Left cardiac atrium (tissue), 4 donors: ENCODE measurements at places on chromosomes 3 and 15. TPM values are rescaled to one million over a fixed set of nuclear protein-coding genes. Genes with fewer than 3 reads are reported as not detected.
A peak's percentile ranks its signal among the peaks of the same experiment; 100 is the strongest.

GLT8D1 gene
- 31.3 TPM for total RNA-seq

CCDC9B gene
- 83.8 TPM for total RNA-seq

PCSK6 gene
- 14.5 TPM for total RNA-seq

TGM5 gene
- not detected for total RNA-seq

ARPP21 gene
- total RNA-seq: not detected

RAD51 gene
- total RNA-seq: 2.6 TPM

DNA sequence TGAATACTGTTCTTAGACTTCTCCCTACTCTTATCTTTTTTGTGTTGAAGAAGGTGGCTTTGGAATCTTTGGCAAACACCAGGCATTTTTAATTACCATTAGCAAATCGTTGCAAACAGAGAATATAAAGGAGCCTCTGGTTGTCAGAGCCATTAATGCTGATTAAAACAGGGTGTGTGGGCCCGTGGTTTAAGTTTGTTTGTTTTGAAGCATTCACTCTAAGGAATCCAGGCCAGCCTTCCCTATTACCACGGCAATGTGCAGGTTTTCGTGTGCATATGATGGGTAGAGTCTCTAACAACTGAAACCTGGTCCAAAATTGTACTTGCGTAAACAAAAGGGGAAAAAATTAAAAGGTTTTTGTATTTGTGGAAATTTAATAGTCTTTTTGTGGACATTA, 141.2 kb upstream of the GMNC start:
- no peak for DNase-seq

GRCh38 chr3:46970391-46971091, 6.0 kb downstream of the CCDC12 start:
- DNase-seq: peak; percentile 52

DNA sequence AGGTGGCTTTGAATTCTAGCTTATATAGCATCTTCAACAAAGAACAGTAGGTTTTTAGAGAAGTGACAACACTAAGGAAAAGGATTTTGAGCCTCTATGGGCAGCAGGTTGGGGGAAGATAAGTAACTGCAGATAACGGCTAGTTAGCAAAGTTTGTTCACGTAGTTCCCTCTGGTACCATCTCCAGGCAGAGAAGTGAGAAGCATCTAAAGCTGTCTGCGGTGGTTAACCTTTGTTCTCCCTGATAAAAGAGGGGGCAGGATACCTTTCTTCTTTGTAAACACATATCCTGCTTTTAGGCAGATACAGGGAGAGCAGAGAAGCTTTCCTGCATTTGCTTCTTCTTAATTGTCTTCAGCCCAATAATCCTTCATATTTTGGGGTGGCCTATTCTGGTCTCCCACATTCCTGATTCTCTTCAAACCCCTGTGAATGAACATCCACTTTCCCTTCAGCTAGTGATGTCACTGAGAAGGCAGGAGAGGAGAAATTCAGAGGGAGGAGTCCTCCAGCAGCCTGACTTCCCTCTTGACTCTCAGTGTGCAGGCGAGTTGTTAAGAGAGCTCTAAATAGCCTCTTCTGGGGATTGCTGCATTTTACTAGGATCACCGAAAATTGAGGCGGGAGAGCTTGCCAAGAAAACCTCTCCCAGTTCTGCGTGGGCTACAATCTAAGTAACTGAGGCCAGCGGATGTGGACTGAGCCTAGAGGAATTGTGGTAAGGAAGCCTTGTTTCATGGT, 393.7 kb upstream of the C2CD4B start:
- DNase-seq: peak; percentile 72

- DNase-seq: no peak
Observed at GRCh38 chr15:80118956-80119355, 33.8 kb upstream of the FAH start.

DNA sequence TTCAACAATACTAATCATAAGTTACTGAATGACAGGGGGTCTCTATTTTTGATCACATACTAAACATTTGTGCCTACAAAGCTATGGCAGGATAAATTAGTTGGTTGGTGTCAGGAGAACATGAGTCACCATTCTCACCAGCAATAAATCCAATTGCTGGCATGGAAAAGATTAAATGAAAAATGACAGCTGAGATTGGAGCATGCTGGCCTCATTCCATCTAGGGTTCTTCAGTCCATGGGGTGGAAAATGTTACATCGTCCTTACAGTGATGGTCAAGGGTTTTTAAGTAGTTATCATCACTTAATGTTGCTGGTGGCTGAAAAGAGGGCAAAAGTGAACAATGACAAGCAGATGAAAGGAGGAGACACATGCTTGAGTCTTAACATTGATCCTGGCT, 180.1 kb upstream of the BCL6 start:
- no peak for DNase-seq

GRCh38 chr3:12224181-12225147, 64.4 kb upstream of the PPARG start:
- peak; percentile 25 for DNase-seq

DNA sequence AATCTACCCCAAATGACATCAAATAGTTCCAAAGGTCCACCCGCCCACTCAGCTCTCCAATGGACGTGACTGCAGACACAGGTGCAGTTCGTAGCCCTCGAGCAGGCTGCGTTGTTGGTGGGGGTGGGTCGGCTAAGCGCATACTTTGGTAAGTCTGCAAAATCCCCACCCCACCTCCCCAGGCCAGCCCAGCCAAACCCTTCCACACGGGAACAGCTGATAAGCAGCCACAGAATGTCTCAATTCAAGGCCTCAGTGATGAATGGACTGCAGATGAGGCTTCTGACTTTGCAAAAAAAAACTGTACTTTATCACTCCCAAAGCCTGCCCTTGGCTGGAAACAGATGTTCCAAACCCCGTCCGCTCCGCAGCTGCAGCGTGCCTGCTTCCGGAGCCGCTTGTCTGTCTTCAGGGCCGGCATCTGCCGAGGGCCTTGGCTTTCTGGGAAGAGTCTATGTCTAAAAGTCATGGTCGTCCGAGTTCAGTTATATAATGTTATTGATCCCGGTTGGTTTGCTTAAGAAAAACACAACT, 38.2 kb downstream of the PCSK6 start:
- peak; percentile 76 for DNase-seq

- no peak for DNase-seq
Observed at GRCh38 chr3:184353546-184353941, 7.9 kb downstream of the CLCN2 start.

GRCh38 chr3:33218446-33219174, at the start of gene SUSD5:
Gene SUSD5, minus strand, starts transcription at chr3:33218810. Its CDS starts 13 bp downstream, at chr3:33218797.
- no peak for DNase-seq

- DNase-seq: peak; percentile 68
Observed at GRCh38 chr3:143443851-143444331, 324.3 kb downstream of the CHST2 start.

DNA sequence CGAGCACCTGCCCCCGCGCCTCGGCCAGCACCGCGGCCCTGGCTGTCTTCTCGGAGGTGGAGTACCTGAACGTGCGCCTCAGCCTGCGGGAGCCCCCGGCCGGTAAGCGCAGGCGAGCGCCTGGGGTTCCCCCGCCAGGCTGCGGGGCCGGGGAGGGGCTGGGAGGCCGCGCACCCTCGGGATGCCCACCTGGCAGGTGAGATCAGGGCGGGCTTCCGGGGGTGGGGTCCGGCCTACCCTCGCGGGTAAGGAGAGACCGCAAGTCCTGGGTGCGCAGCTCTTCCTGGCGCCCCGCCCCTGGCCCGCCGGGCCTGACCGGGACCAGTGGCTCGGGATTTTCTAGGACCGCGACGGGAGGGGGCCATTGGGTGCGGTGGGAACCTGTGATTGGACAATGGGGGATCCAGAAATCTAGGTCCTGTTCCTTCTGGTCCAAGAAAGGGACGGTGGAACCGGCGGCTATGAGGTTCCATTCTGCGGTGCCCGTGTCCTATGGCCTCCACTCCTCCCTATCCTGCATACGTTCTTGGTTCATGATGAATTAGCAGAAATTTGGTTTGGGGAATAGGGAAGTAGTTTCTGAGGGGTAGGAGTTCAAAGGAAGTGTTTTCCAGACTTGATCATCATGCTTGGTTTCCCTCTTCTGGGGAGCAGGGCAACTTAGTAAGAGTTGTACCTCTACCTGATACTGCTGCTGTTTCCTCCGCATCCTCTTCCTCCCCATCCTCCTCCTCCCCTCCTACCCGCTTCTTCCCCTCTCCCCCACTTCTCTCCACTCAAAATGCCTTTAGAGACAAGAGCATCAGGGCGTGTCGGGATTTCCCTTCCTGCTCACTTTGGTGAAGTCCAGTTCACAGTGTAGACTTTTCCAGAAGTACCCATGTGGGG, 808 bp downstream of the ARRDC4 start:
- peak; percentile 65 for DNase-seq

GRCh38 chr3:61894988-61895935, 333.9 kb downstream of the PTPRG start:
- DNase-seq: peak; percentile 80

GRCh38 chr3:197782230-197782629, 8.8 kb upstream of the LRCH3 start:
- DNase-seq: no peak

- DNase-seq: no peak
Observed at GRCh38 chr3:79817224-79817623, 49.4 kb upstream of the ROBO1 start.

DNA sequence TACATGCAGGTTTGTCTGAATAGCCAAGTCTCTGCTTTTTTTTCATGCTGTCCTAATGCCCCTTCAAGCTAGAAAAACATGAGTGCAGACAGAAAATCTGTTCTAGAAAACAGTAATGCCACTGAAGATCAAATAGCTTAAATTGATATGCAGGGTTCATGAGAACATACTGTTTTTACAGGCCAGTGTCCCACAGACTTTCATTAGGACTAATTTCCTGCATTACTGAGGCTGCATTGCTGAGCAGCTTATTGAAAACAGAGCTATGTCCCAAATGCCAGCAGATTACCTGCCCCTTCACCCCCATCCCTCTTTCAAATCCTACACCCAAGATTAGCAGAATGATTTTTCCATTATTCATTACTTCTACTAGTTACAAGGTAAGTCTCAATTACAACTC, 665 bp downstream of the TM4SF18 start:
- DNase-seq: no peak

GRCh38 chr3:157695103-157695502, 191.9 kb upstream of the VEPH1 start:
- no peak for DNase-seq

DNA sequence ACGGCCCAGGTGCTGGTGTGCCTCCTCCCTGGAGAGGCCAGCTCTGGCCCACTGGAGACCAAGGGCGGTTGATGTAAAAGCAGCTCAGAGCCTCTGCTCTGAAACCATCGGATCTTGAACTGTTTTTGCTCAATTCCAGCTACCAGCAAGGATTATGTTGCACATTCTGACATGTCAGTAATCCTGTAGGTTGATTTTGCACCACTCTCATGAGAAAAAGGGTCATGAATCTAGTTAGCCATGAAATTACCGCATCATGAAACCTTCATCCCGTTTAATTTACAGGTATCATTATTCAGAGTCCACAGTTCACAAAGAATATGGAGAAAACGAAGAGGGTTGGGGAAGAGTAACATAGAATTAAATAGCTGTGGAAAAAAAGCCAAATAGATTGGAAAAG, 120.4 kb upstream of the NSMCE3 start:
- DNase-seq: no peak

- DNase-seq: no peak
Observed at GRCh38 chr3:37395286-37395685, 220.9 kb upstream of the LRRFIP2 start.

DNA sequence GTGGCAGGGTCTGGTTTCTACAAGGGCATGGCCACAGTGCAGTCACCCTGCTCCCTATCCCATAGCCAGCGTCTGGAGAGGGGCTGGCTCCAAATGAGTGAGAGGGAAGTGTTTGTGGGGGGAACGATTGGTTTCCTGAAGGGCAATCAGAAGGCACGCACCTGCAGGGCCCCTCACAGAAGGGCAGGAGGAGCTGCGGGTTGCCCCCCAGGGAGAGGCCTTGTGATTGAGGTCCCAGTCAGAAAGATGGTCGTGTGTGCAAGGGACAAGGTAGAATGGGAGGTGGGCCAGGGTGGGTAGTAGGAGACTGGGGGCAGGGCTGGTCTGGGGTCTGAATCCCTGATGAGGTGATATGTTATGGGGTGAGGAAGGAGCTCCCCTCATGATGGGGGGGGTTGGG, 35.8 kb downstream of the LIMD1 start:
- no peak for DNase-seq

- no peak for DNase-seq
Observed at GRCh38 chr3:120198305-120198878, 86.6 kb downstream of the GPR156 start.

- DNase-seq: peak; percentile 55
Observed at GRCh38 chr15:92069308-92070250, 216.1 kb downstream of the SLCO3A1 start.

- no peak for DNase-seq
Observed at GRCh38 chr3:83890039-83890762, 1068.6 kb upstream of the CADM2 start.

DNA sequence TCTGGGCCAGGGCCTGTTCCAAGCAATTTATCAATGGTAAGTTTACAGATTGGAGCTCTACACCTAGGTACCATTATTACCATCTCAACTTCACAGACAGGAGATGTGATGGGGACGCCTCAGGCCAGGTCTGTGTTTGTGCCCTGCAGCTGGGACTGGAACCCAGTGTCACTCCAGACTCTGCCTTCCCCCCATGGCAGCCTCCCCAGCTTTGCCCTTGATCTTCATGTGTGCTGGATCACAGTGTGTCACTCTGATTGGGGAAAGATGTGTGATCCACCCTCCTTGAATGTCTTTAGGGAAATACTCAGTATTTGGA, 59.6 kb downstream of the MGLL start:
- no peak for DNase-seq

- DNase-seq: peak; percentile 39
Observed at GRCh38 chr15:40471105-40471807, 472 bp downstream of the CHST14 start.

DNA sequence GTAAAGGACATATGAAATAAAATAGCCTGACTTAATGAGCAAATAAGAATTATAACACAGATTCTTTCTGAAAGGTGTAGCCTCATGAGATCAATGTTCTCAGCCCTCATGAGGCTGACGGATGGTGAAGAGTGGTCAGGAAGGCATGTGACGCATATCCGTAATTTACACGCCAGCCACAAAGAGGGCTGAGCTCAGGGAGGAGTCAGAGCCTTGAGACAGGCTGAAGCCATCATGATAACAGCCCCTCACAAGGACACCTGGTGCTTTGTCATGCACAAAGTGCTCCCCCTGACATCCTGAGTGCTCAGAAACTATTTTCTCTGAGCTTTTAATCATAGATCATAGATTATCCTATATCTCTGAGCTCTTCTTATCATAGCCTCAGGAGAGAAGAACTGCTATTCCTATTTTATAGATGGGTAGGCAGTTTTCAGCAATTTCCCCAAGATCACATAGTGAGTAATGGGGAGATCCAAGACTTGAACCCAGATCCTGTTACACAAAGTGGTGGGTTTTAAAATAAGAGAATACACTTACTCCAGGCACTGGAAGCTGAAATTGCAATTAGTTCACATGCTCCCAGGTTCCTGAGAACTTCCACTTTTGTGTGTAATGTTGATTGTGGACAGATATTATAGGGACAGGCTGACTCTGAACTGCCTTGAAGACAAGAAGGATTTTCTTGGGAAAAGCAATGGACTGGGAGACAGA, 267.1 kb downstream of the RPLP1 start:
- no peak for DNase-seq

GRCh38 chr15:72781631-72782030, 1.9 kb downstream of the ADPGK start:
- DNase-seq: no peak
